ENCODE measurements at places on chromosomes 16 and 17.

DNA sequence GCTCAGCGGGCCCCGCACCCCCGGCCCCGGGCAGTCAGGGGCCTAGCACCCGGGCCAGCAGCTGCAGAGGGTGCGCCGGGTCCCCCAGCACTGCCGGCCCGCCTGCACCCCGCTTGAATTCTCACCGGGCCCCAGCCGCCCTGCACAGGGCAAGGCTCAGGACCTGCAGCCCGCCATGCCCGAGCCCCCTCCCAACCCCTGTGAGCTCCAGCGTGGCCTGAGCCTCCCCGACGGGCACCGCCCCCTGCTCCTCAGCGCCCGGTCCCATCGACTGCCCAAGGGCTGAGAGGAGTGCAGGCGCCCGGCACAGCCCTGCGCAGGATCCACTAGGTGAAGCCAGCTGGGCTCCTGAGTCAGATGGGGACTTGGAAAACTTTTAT is 1.7 kb upstream of the BRCA1 start:
- no peak for DNase-seq

DNA sequence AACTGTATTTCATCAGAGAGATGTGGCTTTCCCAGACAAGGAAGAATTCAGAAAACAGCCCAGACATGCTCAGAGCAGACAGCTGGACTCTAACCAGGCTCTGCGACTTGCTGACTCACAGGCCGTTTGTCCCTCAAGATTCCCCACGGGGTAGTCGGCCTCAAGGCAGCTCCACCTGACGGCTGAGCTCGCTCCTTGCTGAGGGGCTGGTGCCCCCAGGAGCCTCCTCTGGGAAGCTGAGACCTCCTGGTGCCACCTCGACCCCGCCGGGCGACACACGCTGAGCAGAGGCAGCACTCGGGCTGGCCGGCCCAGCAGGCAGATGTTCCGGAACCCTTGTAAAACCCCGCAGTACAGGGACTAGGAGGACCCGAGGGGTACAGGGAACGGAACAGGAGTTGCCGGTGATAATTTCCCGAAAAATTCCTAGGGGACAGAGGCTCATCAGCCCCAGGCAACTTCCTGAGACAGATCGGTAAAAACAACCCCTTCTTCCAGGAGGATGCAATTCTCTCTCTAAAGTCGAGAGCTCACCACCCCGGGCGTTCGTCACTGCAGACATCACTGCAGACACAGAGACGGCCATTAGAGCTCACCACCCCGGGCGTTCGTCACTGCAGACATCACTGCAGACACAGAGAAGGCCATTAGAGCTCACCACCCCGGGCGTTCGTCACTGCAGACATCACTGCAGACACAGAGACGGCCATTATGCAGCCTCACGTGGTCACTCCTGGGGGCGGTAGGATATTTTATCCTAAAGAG is 19.9 kb downstream of the RPH3AL start:
- no peak for DNase-seq

GRCh38 chr16:50681021-50681885 is at the start of gene SNX20:
Gene SNX20 (minus strand): TSS chr16:50681312. CDS start chr16:50677526, 3,786 bp downstream.
- no peak for DNase-seq

DNA sequence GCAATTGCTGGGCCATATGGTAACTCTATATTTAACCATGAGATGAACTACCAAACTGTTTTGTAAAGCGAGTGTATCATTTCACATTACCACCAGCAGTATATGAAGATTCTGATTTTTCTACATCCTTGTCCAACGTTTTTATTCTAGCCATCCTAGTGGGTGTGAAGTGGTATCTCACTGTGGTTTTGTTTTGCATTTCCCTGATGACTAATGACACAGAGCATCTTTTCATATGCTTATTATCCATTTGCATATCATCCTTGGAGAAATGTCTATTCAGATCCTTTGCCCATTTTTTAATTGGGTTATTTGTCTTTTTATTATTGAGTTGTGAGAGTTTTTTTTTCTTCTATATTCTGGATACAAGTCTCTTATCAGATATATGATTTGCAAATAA is 83.6 kb downstream of the AKAP1 start:
- DNase-seq = no peak

DNA sequence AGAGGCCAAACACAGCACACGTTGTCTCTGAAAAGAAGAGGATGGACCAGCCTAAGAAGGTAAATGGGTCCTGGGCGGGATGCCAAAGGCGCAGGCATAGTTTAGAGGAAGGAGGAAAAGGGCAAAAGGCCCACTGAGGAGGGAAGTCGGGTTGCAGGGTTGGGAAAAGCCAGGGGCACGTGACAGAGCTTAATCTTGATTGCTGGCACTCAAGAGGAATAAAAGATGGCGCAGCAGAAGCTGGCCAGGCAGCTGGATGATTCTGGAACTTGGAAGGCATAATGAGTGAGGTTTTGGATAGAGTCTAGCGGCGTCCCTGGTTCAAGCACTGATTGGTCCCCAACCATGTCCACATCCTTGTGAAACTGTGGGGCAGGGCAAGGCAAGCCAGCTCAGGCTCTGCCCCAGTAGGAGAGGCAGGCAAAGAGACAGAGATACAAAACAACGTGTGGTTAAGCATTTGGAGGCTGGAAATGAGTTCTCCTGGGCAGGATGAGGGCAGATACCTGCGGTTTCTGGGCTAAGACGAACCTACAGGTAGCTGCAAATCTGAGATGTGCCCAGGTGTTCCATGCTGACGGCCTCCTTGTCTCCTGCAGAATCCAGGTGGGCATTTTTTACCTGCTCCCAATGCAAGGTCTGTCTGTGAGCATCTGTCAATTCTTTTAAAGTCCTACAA is 52.7 kb upstream of the CIBAR2 start:
- no peak for DNase-seq

DNA sequence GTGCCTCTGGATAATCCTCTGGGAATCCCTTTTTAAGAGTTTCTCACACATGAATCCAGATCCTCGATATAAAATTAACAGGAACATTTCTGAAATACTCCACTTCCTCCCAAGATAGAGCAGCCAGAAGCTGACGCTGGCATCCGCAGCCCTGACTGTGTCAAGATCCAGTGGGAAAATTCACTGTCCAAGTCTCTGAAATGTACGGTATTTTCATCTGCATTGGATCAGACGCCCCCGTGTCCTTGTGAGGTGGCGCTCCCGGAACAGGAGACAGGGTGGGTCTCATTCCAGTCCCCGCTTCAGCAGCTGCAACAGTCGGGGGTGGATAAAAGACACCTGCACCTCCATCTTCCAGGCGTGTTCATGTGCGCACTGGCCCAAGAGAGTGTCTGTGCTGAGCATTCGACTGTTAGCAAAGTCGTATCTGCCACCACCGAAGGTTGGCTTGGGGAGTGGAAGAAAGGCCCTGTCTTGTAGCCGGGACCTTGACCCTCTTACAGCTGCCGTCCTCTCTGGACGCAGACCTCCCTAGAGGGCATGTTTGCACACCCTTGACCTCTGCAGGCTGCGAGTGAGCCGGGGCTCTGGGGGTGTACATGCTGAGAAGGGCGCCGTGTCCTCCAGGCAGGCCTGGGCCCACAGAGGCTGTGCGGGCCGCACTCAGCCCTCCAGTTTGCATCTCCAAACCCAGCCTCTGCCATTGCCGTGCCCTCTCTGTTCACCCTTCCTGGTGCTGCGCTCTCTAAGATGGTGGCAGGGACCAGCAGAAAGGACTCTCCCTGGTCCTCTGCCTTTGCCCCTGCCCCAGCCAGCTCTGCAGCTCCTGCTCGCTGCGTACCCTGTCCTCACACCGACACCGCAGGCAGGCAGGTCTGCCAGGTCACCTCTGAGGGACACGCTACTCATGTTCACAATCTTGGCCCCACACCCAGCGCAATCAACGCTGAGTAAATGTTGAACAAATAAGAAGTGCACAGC is 72.0 kb upstream of the CHMP6 start:
- no peak for DNase-seq

DNA sequence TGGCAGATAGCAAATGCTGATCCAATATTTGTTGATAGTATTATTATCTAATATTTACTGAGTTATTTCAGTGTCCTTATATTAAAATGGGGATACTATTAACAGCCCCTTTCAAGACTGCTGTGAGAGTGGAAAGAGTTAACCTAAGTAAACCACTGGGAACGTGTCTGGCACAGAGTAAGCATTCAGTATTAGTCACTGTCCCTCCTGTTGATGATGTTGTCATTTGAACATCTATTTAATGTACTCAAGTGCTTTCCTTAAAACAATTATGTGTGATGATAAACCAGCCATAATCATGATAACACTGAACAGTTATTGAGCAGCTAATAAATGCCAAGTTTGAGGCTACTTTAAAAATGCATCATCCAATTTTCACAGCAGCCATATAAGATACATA is 135.7 kb upstream of the XYLT1 start:
- DNase-seq = peak; percentile 33

- no peak for DNase-seq
Measured at GRCh38 chr16:20903899-20904506, 3.4 kb downstream of the LYRM1 start.

GRCh38 chr16:57775661-57776469 is 26.4 kb downstream of the KIFC3 start:
- DNase-seq = peak; percentile 58

GRCh38 chr17:63681530-63681929 is 18.4 kb downstream of the LIMD2 start:
- no peak for DNase-seq

- DNase-seq = no peak
Measured at GRCh38 chr17:50397919-50398285, 579 bp upstream of the LRRC59 start.

DNA sequence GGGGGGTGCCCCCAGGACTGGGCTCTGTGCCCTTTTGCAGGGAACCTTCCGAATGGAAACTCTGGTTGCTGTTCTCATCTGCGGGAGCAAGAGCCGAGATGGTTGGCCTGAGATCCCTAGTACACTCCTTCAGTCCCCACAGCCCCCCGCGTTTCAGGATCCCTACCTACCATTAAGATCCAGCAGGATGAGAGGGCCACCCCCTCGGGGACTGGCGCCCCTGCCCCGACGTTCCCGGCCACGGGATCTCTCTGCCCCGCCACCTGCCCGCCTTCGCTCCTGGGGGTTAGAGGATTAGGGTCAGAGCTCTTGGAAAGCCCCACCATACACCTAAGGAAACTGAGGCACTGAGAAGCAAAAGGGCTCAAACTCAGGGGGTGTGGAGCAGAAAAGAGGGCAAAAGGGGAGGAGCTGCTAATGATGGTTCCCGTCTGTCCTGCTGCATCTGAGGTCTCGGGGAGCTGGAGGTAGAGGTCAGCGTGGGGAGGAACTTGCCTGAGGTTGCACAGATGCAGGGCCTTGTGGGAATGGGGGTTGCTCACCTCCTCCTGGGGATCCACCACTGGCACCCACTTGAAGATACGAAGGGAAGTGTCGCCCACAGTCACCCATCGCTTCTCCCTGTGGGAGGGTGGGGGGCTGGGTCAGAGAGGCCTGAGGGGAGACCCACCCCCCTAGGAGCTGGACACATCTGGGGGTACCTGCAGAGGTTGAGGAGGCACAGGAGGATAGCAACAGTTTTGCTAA is 1.0 kb downstream of the BCL7C start:
- DNase-seq = no peak

- peak; percentile 56 for DNase-seq
Measured at GRCh38 chr17:50721194-50722010, 2.0 kb downstream of the LUC7L3 start.

DNA sequence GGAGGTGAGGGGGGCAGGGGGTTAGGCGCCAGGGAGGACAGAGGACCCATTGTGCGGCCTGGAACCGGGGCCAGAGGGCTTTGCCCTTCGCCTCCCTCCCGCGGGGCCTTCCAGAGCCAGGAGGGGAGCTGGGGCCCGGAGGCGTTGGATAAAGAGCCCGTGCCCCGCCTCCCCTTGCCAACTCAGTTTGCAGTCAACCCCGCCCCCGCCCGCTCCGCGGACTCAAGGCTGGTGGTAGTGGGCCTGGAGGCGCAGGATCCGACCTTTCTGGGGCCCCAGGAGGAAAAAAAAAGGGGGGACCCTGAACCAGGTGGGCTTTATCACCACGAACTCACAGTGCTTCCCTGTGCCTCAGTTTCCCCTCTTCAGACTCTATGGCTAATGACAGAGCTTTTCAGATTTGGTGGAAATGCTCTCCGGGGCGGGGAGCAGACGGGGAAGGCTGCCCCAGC is 2.0 kb upstream of the SPHK1 start:
- DNase-seq = peak; percentile 54

DNA sequence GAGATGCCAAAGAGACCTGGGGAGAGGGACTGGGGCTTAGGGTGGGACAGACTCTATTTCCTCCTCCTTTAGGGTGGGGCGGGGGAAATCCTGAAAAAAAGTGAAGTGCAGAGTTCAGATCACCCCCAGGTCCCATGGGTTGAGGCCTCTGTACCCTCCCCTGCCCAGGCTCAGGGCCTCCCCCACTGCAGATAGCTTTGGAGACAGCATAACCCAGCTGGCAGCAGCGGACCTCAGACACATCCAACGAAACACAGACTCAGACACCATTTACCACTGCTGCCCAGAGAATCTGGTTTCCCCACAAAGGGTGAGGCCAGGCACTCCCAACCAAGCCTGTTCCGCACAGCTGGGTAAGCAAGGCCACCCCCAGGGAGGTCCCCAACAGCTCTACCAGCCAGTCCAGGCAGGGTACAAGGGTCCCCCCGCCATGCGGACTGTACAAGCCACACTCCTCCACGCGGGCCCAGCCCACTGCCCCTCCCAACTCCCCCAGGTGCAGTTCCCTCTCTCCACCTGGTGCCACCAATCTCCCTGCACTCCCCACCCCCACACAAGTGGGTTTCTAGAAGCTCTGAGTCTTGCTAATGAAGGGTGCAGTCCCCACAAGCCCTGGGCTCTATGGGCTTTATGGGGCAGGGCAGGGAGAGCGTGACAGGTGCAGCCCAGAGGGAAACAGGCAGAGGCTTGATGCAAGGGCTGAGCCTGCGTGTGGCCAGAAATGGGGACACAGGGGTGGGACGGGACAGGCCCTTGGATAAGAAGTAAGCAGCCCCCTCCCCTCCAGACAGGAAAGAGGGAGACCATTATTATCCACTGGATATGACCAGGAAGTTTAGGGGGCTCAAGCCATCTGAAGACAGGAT is 8.9 kb downstream of the RHBDF2 start:
- no peak for DNase-seq

- no peak for DNase-seq
Measured at GRCh38 chr16:9384141-9384540, 292.7 kb downstream of the HAPSTR1 start.

DNA sequence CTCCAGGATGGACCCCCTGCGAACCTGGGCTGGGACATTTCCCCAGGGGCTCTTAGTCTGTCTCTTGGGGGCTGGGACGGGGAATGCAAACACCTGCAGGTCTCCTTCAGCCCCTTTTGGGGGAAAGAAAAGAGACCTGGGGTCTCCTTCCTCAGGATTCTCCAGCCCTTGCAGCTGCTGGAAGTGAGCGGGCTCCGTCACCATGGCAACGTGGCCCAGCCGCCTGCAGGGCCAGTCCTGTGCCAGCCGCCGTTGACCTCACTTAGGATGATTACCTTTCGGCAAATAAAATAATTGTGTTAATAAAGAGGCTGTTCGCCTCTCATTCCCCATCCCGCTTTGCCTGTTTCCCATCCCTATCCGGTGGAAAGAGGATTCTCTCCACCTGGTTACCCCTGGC is 25.7 kb downstream of the MRM1 start:
- DNase-seq = peak; percentile 74

GRCh38 chr16:74936902-74937560 is 47.9 kb downstream of the WDR59 start:
- DNase-seq = no peak

Data from SK-N-SH (cell line).